ENCODE measurements at places on chromosomes 16 and 17. TPM values are rescaled to one million over a fixed set of nuclear protein-coding genes. Genes with fewer than 3 reads are reported as not detected.
A peak's percentile ranks its signal among the peaks of the same experiment; 100 is the strongest.

- no peak for DNase-seq
These were observed 83.0 kb downstream of the WWP2 start for GRCh38 chr16:69845181-69845580.

- peak; percentile 36 for DNase-seq
These were observed 6.8 kb downstream of the MAPK8IP3 start for GRCh38 chr16:1712791-1713261.

The GNPTG gene
- 88.2 TPM for total RNA-seq

GRCh38 chr17:52686140-52686539, 527.6 kb upstream of the CA10 start:
- no peak for DNase-seq

The C17orf50 gene
- not detected for total RNA-seq

GRCh38 chr16:60151987-60152386, 1417.9 kb upstream of the GOT2 start:
- DNase-seq: no peak

DNA sequence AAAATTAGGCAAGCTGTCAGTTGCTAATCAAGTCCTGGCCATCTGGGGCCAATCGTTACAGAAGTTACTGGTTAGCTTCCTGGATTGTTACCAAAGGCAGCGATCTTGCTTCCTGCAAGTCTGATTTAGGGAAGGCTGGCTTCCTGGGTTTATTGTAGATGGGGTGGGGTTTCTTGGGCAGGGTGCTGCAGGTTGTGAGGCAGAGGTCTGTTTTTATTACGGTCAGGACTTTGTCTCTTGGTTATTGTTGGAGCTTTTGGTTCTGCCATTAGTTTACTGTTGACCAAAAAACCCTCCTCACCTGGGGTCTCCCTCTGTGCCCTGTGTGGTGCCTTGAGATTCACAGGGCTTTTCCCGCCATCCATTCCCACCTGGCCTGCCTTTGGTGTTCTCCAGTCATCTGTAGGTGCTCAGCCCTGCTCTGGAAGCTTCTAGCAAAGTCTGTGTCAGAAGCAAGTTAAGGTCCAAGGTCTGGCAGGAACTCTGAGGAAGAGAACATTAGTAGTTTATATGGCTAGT, 36.9 kb downstream of the SLC47A1 start:
- DNase-seq: no peak

Data from upper lobe of left lung (tissue), 6 donors.